ENCODE measurements at places on chromosomes 7 and 10. TPM values are rescaled to one million over a fixed set of nuclear protein-coding genes. Genes with fewer than 3 reads are reported as not detected.

FRAT1 gene
- total RNA-seq: 1.6 TPM

TEX47 gene
- not detected for total RNA-seq

CYP26C1 gene
- 0.13 TPM for total RNA-seq

ABCA13 gene
- total RNA-seq: 0.08 TPM

MNX1 gene
- not detected for total RNA-seq

CALHM2 gene
- 6.0 TPM for total RNA-seq

EIF5AL1 gene
- total RNA-seq: 0.46 TPM

TECPR1 gene
- total RNA-seq: 42.8 TPM

CPEB3 gene
- 0.68 TPM for total RNA-seq

CPVL gene
- not detected for total RNA-seq

DHX32 gene
- total RNA-seq: 18.0 TPM

FAM180A gene
- total RNA-seq: not detected

GBX1 gene
- not detected for total RNA-seq

PLEKHS1 gene
- total RNA-seq: not detected

STEAP1B gene
- total RNA-seq: 0.20 TPM

GFRA1 gene
- 0.11 TPM for total RNA-seq

CPN1 gene
- not detected for total RNA-seq

GNAI1 gene
- total RNA-seq: 7.2 TPM

SAMD9L gene
- total RNA-seq: 8.1 TPM

SPDYE8 gene
- not detected for total RNA-seq

NOS3 gene
- 9.2 TPM for total RNA-seq
